GM13976 (cell line): ENCODE measurements at places on chromosomes 11 and 22.

DNA sequence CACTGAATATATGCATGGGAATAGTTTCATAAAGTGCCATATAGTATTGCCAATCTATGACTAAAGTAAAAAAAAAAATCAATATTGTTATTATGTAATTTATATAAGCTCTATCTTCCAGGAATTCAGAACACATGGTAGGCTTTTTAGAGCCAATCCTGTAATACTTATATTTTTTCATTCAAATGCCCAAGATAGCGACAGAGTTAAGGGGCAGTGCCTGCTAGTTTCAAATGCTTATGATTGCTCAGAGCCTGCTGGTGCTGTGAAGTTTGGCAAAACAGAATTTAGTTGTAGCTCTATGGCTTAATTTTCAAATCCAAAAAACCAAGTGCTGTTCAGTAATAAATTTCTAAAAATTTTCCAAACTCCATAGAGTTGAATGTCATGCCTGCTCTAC is 39.0 kb upstream of the BLID start:
- DNase-seq, result no peak

DNA sequence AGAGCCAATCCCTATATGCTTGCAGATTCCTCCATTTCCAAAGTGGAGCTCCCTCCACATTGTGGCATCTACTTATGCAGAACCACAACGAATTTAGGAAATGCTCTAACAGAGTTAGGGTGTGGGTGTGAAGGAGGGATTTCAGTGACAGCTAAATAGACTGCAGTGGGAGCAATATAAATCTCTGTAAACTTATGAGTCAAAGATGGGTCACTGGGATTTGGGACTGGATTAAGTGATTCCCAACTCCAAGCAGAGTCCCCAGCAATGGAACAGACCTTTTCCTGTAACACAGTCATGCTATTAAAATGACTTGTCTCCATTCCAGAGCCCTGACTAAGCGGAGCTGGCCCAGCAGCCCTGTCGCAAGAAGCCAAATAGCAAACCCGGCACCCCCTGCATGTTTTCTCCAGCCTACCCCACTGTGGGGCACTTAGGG is 36.6 kb downstream of the RPL27A start:
- no peak for DNase-seq

GRCh38 chr11:66996609-66997273 is 21.6 kb downstream of the C11orf86 start:
- no peak for DNase-seq

GRCh38 chr11:19714387-19715363 is 2.0 kb downstream of the NAV2 start:
- no peak for DNase-seq

GRCh38 chr11:8289492-8289918 is 25.8 kb upstream of the LMO1 start:
- DNase-seq, result no peak

- no peak for DNase-seq
These were observed 78.6 kb downstream of the PARVA start for GRCh38 chr11:12455938-12456337.

GRCh38 chr11:88358040-88358431 is 20.5 kb upstream of the CTSC start:
- no peak for DNase-seq

DNA sequence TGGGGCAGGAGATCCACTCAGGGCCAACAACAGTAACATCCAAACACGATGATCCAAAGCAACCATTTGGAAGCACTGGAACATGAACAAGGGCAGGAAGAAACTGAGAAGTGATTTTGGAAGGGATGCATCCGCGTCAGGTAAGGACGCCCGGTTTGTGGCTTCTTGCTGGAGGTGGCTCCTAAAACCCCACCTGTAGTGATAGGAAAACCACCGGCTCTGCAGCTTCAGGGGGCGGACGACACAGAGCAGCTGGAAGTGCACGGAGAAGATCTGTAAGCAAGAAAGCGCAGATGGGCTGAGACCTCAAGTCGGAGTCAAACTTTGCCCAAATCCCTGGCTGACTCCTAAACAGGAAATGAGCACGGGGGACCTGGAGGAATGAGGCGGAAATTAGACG is 1066.1 kb downstream of the BRD1 start:
- no peak for DNase-seq

- no peak for DNase-seq
These were observed 1466.0 kb downstream of the TBC1D22A start for GRCh38 chr22:48228468-48228867.

GRCh38 chr22:45306139-45306538 is 3.6 kb upstream of the FAM118A start:
- DNase-seq, result no peak

DNA sequence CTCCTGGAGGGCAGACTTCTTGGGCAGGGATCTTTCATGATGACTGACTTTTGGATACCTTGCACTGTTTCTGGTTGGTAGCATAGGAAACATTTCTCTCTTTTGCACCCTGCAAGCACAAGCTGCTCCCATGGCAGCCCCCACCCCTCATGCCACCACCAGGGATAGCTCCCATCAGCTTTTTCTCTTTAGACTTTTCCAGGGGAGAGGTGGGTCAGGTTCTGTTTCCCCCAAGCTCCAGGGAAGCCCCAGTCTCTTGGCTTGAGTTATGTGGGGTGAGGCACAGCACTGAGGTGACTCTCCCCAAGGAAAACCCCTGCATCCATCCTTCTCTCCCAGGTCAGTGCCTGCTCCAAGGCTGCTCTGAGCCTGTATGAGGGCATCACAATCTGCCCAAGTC is 22.5 kb downstream of the LRRC32 start:
- DNase-seq, result no peak

DNA sequence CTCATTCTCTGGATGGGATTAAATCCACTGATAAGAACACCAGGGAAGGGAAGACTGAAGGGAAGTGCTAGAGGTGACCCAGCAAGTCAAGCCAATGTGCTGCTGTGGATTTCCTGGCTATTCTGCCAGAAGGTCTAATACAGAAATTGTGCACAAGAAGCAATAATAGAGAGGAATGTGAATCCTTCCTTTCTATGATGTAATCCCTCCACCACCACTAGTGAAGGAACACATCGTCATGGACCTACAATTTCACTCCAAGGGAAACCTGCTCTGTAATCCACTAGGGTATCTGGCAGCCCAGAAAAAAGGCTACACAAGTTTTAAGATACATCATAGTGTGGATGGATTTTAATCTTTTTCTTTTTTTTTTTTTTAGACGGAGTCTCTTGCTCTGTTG is 17.4 kb downstream of the LARGE2 start:
- DNase-seq, result no peak
